Activated T-cell treated with anti-CD3 and anti-CD28 coated beads, Interleukin-2, amount 50 U/mL, for 1 hour (primary cell): ENCODE measurements at places on chromosomes 5 and 9.

DNA sequence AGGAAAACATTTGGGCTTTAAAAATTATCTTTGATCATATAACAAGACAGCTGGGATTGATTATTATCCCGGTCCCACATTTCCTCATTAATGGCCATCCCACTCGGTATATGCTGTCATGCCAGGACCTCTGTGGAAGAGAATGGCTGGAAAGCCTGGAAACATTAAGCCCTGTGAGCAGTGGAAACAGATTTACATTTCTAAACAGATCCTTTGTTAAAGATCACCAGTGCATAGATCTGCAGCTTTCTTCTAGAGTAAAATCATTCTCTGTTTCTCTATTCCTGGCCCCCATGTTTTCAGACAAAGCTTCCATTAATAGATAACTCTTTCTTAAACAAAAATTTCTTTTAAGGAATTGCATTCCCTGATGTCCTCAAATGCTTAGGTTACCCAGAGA, 152.2 kb downstream of the CAVIN4 start:
- DNase-seq: no peak

DNA sequence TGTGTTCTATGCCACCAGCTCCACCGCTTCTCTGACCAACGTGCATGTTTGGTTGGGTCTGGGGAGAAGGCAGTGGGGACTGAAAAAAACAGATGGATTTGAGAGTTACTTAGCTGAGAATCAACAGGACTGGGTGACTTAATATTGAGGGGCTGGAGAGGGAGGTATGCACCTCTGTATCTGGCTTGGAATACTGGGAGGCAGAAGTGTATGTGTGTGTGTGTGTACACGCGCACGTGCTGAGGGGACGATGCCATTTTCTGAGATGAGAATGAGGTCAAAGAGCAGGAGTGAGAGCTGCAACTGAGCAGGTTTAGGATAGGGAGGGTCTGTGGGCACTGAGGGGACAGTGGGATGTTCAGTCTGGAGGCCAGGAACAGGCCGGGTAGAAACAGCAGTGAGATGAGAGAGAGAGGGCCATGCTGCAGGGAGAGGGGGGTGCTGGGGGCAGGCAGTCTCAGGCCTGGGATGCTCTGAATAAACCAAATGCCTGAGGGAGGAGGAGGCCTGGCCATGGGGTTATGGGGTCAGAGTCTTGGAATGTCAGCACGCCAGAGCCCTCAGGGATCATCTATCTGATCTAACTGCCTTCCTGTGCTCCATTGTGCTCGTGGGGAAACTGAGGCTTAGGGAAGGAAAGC, 14.0 kb downstream of the PDGFRB start:
- no peak for DNase-seq

DNA sequence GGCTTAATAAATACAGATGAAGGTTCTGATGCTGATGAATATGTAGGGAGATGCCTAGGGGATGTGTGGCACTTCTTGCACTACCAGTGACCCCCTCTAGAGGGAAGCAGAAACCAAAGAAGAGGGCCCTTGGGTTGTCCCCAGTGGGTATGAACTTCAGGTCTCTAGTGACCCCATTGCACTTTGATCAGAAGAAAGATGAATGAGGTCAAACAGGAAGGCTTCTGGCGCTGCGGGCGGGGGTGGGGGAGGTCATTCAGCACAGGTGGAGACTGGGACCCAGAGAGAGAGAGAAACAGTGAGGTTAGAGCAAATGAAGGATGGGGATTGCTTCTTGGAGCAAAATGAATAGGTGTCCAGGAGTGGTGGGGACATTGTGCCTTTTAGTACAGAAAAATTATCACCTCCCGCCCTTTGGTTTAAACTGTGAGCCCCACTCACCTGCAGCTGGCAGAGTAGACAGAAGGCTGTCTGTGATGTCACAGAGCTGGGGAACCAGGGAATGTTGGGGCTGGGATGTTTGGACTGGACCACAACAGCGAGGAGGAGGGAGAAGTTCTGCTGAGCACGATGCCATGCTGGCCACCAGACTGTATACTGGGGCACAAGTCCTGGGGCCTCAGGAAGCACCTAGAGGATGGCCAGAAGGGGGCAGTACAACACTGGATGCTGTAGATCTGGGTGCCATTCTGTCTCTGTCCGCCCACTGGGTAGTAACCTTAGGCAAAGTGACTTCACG, at the start of gene TEX48:
Gene TEX48 (minus strand): TSS at position 599 of the 739 bp plus-strand sequence. CDS start 10,469 bp downstream, outside the sequence.
- DNase-seq: peak; percentile 62

DNA sequence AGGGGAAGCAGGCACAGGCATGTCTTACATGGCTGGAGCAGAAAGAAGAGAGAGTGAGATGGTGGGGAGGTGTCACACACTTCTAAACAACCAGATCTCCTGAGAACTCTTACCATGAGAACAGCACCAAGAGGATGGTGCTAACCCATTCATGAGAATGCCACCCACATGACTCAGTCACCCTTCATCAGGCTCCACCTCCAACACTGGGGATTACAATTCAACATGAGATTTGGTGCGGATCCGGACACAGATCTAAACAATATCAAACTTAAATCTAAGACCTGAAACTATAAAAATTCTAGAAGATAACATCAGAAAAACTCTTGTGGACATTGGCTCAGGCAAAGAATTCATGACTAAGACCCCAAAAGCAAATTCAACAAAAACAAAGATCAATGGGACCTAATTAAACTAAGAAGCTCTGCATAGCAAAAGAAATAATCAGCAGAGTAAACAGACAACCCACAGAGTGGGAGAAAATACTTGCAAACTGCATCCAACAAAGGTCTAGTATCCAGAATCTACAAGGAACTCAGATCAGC, 65.4 kb downstream of the SPATA31C2 start:
- no peak for DNase-seq
